CD4-positive, alpha-beta memory T cell (primary cell): ENCODE measurements at places on chromosomes 1 and 21.
A peak's percentile ranks its signal among the peaks of the same experiment; 100 is the strongest.

GRCh38 chr1:10975567-10976326, 36.7 kb upstream of the TARDBP start:
- no peak for DNase-seq

DNA sequence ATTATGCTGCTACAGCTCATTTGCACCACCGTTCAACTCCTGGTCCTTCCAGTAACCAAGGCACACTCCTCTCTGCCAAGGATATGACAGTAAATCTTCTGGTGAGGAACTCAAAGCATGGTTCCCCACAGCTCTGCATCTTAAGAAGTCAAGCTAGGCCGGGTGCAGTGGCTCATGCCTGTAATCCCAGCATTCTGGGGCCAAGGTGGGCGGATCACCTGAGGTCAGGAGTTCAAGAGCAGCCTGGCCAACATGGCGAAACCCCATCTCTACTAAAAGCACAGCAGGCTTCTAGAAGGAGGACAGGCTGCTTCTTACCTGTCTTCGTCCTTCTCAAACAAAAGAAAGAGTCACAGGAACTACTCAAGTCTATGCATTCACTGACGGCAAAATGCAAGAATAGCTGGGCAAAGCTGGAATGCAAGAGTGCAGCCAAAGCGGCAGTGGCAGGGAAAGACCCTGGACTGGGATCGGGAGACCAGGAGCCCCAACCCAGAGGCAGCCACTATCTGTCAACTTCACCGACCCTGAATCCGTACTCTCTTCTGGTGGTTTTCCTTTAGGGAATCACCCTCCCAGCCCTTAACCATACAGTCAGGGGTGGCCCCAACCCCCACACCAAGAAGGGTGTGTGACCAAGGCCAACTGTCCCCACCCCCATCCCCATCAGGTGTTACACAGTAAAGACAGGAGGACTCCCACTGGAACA, 75.5 kb downstream of the NPHP4 start:
- DNase-seq, result no peak

- DNase-seq, result no peak
These were observed 119.6 kb downstream of the UBE2U start for GRCh38 chr1:64323054-64323453.

- no peak for DNase-seq
These were observed 122.3 kb downstream of the ESRRG start for GRCh38 chr1:216600730-216601609.

GRCh38 chr1:28882009-28882628, 32.2 kb upstream of the EPB41 start:
- peak; percentile 70 for DNase-seq

DNA sequence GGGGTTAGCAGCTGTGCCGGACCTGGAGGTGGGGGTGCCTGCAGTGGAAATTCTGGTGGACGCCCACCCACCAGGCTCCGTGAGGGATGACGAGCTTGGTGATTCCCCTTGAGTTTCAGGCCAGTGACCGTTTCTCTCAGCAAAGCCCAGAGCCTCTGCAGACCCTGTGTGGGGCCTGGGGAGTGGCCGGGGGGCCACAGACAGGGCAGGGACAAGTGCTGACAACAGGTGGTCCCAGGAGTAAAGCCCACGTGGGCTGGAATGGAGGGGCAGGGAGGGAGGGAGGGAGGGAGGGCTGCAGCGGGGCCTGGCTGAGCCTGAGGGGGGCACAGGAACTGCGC, 52.8 kb downstream of the COL18A1 start:
- DNase-seq, result no peak

DNA sequence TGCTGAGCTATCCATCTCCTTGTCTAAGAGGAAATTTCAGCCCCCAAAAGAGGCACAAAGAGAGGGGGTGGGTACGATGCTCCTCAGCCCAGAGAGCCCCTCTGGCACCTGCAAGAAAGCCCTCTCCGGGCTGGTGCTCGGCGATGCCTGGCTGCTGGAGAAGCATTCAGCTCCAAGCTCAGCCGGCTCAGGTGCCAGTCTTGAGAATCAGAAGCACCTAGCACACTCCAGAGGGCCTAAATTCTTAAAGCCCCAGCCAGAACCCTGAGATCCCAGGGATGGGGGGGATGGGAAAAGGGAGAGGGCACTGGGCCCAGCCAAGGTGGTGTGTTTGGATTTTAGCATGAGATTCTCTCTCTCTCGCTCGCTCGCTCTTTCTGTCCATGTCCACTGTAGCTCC, 2.9 kb downstream of the GRIK3 start:
- DNase-seq, result no peak

DNA sequence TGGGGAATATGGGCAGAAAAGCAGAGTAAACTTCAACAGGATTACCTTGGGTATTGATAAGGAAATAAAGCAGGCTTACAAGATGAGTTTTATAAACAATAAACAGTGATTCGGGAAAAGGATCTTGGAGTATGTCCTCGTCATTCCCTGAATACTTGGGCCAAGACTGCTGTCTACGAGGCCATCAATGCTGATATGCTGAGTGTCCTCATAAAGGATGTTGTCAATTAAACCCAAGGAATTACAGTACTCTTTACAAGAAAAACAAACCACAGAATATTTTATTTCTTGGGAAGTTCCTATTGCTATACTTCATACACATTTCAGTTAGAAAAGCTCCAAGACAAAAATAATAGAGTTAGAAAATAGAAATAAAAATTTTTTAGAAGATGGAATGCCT, 34.9 kb downstream of the ATP1B1 start:
- DNase-seq, result no peak

GRCh38 chr1:21337928-21338572, 47.8 kb upstream of the ECE1 start:
- DNase-seq, result no peak

DNA sequence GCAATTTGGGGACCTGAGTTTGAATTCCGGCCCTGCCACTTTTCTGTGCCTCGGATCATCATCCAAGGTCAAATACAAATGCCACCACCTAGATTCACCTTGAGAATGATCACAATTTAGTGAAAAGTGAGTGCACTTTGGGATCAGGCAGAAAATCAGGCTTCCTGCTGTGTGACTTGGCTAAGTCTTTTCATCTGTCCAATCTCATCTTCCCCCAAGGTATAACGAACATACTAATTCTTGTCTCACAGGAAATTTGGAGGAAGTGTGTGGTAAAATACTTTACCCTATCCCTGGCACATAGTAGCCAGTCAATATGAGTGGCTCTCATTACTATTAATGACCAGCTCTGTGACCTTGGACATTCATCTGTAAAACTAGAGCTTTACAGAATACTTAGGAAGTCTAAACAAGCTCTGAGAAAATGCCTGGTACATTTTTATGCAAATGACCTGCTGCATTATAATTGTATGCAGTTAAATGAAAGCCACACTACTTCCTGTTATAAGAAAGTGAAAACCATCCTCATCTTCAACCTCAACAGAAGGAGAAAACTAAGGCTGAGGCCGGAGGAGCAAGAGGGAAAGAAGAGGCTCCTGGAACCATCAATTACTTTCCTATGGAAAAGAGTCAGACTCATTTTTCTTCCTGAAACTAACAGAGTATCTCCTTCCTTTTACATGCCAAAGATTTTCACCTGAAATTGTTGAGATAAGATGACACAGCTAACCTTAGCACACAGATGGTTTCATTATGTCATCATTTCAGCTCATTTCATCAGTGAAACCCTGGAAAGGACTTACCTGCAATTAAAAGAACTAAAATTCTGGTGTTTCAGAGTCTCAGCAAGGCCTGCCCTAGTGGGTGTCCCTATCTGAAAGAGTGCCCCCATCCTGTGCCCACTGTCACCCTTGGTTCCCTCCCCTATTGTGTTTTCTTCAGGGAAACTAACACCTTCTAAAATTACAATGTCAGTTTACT, 32.6 kb upstream of the RGS8 start:
- no peak for DNase-seq

DNA sequence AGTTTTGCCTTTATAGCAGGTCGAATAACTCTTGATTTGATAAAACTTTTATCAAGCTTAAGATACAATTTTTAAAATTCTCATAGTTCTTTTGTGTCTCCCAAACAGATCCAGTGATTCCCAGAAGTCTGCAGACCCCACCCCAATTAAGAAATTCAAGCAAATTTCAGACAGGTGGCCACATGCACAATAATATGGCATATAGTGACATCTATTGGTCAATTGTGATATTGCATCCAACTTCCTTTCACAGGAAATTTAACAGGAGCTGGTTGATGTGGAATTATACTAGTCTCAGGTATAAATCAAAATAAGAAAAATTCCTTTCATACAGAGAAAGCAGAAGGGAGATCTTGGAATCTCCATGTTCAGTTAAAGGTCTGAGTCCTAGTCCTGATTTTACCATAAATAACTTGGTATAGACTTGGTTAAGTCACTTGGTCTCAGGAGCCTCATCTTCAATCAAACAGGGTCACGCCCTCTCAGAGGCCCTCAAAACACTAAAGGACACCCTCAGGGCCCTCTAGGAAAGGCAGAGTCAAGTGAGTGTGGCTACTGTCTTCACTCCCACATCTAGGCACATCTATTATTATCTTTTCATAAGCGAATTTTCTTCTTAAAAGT, 24.1 kb downstream of the PIGM start:
- DNase-seq, result peak; percentile 32

DNA sequence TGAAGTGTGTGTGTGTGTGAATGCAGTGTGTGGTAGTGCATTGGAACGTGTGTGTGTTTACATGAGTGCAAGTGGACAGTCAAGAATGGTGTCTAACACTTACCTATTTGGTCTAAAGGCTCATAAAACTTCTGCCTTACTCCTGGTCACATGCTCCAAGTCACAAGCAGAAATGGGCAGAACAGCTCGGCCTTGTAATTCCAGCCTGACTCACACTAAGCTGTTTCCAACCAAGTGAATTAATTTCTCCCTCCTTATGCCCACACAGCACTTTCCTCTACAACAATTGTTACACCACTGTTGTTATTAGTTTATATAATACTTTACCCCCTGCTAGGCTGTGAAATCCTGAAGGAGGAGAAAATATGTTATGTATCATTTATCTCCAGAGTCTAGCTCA, 43.8 kb downstream of the DDR2 start:
- no peak for DNase-seq

DNA sequence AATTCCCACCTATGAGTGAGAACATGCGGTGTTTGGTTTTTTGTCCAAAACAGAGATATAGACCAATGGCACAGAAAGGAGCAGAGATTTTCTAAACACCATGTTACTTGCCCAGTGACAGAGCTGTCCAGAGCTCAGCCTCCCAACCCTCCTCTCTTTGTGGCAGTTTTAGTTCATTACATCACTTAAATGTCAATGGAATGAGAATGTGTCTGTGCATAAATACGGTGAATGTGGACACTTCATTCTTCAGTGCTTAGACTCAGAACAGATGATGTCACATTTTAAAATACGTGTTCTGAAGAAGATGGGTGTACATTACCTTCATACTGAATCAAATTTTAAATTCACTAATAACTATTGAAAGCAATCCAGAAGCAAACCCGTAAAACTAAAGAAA, 374.9 kb downstream of the DSCAM start:
- no peak for DNase-seq

DNA sequence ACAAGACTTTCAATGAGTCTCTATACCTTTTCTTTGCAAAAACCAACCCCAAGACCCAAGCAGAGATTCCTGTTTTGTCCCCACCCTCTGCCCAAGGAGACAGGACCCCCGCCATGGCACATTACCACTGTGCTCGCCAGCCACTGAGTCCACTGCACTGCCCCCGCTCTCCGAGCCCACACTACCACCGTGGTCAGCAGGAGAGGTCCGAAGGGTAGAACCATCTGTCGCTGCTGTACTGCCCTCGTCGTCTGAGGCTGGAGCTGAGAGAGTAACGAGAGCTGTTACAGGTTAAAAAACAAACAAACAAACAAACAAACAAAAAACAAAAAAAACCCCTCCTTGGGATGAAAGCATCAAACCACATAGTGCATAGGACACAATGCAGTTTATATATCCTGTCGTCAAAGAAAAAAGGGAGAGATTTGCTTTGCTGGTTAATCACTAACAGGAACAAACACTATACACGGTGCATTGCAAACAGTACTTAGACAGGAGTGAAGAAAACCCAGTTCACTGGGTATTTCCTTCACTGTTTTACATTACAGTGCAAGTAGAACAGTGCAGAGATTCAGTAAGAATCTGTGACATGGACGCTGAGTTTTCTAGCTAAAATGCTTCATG, 71.0 kb downstream of the UBR4 start:
- DNase-seq, result no peak

- DNase-seq, result no peak
These were observed 9.7 kb upstream of the MYBPHL start for GRCh38 chr1:109316506-109316905.

DNA sequence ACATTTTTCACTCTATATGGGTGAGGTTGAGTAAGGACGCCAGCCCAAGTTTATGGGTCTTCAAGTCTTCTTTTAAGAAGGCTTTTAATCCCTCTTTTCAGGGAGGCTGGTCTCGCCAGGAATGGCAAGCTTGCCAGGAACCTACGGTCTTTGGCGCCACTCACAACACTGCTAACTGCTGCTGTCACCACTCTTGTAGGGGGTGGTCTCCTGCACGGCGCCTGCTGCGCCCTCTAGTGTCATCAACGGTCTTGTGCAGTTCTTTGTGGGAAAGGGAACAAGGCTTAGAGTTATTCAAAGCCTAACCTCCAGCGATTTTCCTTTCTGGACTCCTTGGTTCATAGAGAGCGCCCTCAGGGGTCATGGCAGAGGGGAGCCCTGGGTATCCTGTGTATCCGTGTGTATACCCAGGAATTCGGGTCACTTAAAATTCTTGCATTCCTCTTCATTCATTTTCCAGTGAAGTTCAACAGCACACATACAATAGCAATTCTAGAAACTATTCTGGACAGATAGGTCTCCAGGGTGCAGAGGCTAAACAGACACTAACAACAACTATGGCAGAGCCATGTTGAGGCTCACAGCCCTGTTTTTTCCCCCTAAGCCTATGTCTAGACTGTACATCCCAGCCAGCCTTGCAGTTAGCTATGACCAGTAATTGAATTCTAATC, 392.8 kb upstream of the CAMK1G start:
- DNase-seq, result no peak

DNA sequence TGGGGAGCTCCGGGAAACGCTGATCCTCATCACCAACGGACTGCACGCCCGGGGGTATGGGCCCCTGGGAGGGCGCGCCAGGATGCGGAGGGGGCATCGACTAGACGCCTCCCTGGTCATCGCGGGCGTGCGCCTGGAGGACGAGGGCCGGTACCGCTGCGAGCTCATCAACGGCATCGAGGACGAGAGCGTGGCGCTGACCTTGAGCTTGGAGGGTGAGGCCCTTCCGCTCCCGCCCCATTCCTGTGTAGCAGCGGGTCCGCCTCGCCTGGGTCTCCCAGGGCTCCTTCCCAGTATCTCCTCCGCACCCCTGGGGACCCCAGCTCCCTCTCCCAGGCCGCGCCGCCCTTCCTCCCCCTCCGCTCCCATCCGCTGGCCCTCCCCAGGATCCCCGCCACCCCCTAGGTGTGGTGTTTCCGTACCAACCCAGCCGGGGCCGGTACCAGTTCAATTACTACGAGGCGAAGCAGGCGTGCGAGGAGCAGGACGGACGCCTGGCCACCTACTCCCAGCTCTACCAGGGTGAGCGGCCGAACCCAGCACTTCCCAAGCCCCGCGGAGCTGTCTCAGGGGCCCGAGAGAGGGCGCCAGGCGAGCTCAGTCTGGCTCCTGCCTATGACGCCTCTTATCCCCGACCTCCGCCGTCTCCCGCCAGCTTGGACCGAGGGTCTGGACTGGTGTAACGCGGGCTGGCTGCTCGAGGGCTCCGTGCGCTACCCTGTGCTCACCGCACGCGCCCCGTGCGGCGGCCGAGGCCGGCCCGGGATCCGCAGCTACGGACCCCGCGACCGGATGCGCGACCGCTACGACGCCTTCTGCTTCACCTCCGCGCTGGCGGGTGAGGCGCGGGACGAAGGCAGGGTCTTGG, 5.0 kb downstream of the HAPLN2 start:
- DNase-seq, result peak; percentile 41

GRCh38 chr1:78645723-78646122, 3.9 kb upstream of the IFI44 start:
- DNase-seq, result peak; percentile 54

- DNase-seq, result no peak
These were observed 53.6 kb downstream of the FBXO42 start for GRCh38 chr1:16298653-16299052.
